ENCODE measurements at places on chromosomes 7 and 10. TPM values are rescaled to one million over a fixed set of nuclear protein-coding genes. Genes with fewer than 3 reads are reported as not detected.

DNA sequence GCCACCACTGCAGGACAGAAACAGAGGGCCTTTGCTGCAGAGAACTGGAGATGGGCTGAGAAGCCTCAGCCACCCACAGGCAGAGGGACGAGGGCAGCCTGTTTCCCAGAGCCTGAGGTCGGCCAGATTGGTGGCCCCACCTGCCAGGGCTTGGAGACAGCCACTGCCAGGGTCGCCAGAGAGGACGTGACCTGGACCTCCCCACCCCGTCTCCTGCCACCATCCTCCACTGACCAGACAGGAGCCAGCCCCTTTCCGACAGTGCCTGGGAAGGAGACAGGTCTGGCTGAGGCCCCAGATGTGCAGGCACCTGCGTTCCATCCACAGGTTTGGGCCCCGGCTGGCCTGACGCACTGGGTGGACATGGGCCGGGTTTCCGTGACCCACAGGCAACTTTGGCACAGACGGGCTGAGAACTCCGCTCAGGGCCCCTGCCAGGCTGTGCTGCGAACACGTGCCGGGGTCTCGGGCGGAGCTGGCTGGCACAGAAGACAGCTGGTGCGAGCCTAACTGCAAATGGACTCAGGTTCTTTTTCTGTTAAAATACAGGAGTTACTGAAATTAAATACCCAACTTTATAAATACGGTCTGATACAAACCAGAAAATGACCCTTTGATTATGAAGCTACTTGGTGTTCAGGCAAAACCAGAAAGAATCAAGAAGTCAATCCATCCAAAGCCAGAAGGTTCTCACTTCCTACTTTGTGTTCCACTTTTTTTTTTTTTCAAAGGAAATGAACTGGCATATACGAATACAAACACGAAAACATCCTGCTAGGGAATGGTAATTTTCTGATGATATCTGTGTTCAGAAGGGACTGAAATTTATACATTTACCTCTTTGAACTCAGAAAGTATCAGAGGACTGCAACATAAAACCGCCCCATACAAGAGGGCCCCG is 6.9 kb downstream of the COX19 start:
- no peaks in the 10 kb centered on the region for H3K27me3 ChIP-seq
- DNase-seq, result no peak
- H3K4me1 ChIP-seq, result peaks cover 9% of the 10 kb centered on the region
- H3K27ac ChIP-seq, result no peak overlapping the region

DNA sequence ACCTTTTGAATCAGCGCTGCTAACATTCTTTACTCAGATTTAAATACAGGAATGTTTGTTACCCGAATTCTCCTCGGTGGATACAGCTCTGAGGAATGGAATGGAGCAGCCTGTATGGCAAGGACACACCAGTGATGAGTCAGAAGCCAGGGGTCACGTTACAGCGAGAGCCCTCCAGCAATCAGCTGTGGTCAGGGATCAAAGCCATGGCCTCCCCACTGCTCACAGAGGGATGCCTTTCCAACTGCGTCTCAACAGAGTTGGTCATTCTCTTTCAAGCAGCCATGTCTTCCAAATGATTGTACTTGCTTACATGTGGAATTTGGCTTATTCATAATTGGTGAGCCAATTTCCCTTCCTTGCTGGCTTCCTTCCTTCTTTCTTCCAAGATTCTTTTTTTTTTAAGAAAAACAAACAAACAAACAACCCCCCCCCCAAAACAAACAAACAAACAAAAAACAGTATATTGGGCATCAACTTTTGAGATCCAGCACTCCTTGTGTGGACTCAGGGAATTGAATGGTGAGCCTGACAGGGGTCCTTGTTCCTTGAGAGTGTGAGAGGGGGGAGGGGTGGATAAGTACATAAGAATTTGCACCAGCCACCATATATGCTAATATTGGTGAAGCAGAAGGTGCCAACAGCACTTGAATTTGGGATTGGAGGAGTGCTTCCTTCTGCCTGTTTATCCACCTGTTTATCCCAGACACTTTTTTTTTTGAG is 100.2 kb downstream of the ATXN7L1 start:
- H3K27me3 ChIP-seq, result no peaks in the 10 kb centered on the region
- peak; percentile 51 for DNase-seq
- H3K4me1 ChIP-seq, result peaks cover 19% of the 10 kb centered on the region
- H3K4me3 ChIP-seq, result no peak overlapping the region
- no peaks in the 10 kb centered on the region for H3K36me3 ChIP-seq

DNA sequence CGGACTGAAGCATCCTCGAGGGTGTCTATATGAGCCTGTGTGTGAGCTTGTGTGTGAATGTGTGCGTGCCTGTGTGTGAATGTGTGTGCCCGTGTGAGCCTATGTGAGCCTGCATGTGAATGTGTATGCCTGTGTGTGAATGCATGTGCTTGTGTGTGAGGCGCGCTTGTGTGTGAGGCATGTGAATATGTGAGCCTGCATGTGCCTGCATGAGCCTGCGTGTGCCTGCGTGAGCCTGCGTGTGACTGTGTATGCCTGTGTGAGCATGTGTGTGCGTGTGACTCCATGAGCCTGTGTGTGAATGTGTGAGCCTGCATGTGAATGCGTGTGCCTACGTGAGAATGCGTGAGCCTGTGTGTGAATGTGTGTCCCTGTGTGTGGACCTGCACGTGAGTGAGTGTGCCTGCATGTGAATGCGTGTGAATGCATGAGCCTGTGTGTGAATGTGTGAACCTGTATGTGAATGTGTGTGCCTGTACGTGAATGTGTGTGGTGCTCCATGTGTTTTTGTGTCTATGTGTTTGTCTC is 33.4 kb downstream of the PDGFA start:
- no peak overlapping the region for H3K27ac ChIP-seq
- no peak for DNase-seq
- H3K36me3 ChIP-seq, result no peaks in the 10 kb centered on the region

GRCh38 chr10:26503911-26504310 is 65.8 kb downstream of the APBB1IP start:
- no peaks in the 10 kb centered on the region for H3K27me3 ChIP-seq
- H3K4me1 ChIP-seq, result no peaks in the 10 kb centered on the region
- H3K27ac ChIP-seq, result no peak overlapping the region
- H3K4me3 ChIP-seq, result no peak overlapping the region
- H3K36me3 ChIP-seq, result no peaks in the 10 kb centered on the region

DNA sequence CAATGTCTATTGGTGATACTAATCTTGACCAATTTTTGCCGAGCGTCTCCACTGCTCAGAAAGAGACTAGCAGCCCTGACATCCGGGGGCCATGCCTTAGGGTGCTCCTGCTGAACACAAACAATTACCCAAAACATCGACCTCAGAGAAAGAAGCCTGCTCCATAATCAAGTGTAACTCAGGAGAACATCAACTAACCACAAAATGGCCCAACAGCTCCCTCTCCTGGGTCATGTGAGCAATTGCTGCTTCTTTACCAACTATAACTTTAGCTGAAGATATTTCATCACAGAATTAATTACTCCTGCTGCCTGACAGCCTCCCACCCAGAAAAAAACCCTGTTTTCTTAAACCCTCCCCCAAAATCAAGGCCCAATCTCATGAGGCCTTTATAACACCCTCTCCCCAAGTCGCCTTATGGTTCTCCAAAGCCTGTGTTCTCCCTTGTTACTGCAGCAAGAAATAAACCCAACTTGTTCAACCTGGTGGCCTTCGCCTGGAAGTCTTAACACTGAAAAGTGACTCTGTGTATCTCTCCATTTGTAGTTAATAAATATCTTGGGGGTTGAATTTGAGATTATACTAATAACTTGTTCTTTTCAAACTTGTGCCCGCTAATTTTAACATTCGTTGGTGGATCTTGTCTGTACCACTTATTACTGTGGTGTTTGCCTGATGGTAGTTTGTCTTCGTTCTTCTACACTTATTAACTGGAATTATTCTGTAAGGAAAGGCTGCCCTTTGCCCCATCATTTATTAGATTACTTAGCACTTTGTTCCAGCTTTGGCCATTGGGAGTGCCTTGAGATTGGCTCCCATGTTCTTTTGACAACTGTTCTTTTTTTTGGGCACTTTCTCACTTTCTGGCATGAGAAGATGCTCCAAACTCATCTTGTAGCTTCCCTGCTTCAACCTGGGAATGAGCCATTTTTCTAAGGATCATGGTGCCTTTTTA is 21.2 kb upstream of the RAMP3 start:
- H3K4me1 ChIP-seq, result no peaks in the 10 kb centered on the region
- no peaks in the 10 kb centered on the region for H3K27me3 ChIP-seq
- H3K27ac ChIP-seq, result no peak overlapping the region
- no peak overlapping the region for H3K4me3 ChIP-seq
- H3K36me3 ChIP-seq, result no peaks in the 10 kb centered on the region

- no peaks in the 10 kb centered on the region for H3K27me3 ChIP-seq
- H3K36me3 ChIP-seq, result no peaks in the 10 kb centered on the region
- no peak overlapping the region for H3K27ac ChIP-seq
- no peak for DNase-seq
Observed at GRCh38 chr7:133703547-133703946, 423.6 kb upstream of the LRGUK start.

GRCh38 chr10:116737627-116738327 is 4.6 kb downstream of the HSPA12A start:
- no peaks in the 10 kb centered on the region for H3K36me3 ChIP-seq
- H3K27ac ChIP-seq, result no peak overlapping the region
- H3K27me3 ChIP-seq, result peaks cover 59% of the 10 kb centered on the region
- peaks cover 6% of the 10 kb centered on the region for H3K4me1 ChIP-seq
- H3K4me3 ChIP-seq, result no peak overlapping the region

GRCh38 chr7:5450549-5451327 is 27.1 kb upstream of the TNRC18 start:
- H3K27ac ChIP-seq, result no peak overlapping the region
- peaks cover 21% of the 10 kb centered on the region for H3K4me1 ChIP-seq
- DNase-seq, result peak; percentile 86
- no peaks in the 10 kb centered on the region for H3K36me3 ChIP-seq

GRCh38 chr7:104794589-104794988 is 219.4 kb upstream of the KMT2E start:
- peaks cover 27% of the 10 kb centered on the region for H3K4me1 ChIP-seq
- H3K27ac ChIP-seq, result no peak overlapping the region
- no peaks in the 10 kb centered on the region for H3K27me3 ChIP-seq

DNA sequence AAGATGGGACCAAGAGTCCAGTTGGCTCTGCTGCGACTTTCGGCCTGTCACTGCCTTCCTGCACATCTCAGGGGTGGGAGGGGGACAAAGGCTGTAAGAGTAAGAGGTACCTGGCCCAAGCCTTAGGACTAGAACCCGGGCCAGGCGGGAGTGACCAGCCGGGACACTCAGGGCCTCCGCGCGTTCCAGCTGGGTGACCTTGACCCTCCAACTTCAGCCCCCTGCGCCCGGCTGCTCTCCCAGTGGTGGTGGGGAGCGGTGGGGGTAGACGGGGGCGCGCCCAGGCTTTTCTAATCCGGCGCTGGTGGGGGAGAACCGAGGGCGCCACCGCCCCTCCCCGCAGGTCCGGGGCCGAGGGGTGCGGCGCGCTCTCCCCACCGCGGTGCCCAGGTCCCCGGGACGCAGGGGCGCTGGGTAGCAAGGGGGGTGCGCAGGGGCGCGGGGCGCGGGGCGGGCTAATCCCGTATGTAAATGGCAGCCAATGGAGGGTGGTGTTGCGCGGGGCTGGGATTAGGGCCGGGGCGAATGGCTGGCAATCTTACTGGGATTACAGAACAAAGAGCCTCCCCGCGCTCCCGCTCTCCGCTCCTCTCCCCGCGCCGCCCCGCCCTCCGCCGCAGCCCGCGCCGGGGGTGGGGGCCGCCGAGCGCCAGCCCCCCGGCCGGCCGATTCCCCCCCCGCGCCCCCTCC is at the start of gene GTF2IRD1:
Gene GTF2IRD1, plus strand, starts transcription at position 585 of the 690 bp plus-strand sequence. CDS start 54,175 bp downstream, outside the sequence.
- no peaks in the 10 kb centered on the region for H3K36me3 ChIP-seq
- no peaks in the 10 kb centered on the region for H3K27me3 ChIP-seq
- H3K27ac ChIP-seq, result peak within 1 kb of the TSS; percentile 71
- H3K4me3 ChIP-seq, result peak within 1 kb of the TSS; percentile 81
- DNase-seq, result peak; percentile 91

DNA sequence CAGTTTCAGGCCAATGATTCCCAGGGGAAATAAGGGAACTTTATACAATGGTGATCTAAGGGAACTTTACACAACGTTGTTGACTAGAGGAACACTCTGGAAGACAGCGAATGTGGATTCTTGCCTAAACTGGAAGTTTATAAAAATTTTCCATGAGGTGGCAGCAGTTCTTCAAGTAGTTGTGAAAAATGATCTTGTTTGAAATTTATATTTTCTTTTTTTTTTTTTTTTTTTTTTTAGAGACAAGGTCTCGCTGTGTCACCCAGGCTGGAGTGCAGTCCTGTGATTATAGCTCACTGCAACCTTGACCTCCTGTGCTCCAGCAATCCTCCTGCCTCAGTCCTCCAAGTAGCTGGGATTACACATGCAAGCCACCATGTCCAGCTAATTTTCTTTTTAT is 32.1 kb upstream of the GTF2I start:
- no peak overlapping the region for H3K4me3 ChIP-seq
- peaks cover 16% of the 10 kb centered on the region for H3K4me1 ChIP-seq
- no peaks in the 10 kb centered on the region for H3K27me3 ChIP-seq
- no peak overlapping the region for H3K27ac ChIP-seq
- no peak for DNase-seq

DNA sequence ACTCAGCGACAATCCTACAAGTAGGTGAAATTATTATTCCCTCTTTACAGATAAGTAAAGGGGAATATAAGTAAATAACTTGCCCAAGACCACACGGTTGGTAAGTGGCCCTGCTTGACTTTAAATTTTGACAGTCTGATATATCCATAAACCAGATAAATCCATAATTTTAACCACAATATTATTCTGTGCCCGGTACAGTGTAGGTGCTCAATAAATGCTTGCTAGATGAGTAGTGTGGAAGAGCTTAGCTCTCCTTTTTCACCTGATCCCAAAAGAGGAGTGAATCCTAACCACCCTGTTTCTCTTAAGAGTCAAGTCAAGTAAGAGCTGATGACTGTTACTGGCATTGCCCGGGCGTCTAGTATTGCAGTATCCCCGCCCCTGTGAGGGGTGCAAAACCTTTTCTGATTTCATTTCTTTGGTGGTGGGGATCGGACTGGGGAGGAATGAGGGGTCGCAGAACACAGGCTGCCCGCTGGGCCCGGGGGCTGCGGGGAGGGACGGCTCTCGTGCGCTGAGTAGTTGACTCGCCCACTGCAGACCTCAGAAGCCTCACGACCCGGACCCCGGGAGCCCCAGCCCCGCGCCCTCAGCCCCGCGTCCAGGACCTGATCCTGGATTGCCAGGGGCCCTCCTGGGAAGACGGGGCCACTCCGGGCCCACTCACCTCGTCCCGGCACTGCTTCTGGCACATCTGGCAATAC is 490 bp downstream of the KIN start:
- no peak for DNase-seq
- peaks cover 17% of the 10 kb centered on the region for H3K4me1 ChIP-seq
- peaks cover 7% of the 10 kb centered on the region for H3K36me3 ChIP-seq
- no peaks in the 10 kb centered on the region for H3K27me3 ChIP-seq

HOXA3 gene
- not detected for total RNA-seq

SLC26A3 gene
- total RNA-seq, result not detected

SSC4D gene
- total RNA-seq, result 0.43 TPM

ASB10 gene
- not detected for total RNA-seq

AASS gene
- total RNA-seq, result 264 TPM
